ENCODE measurements at places on chromosomes 1 and 21.

DNA sequence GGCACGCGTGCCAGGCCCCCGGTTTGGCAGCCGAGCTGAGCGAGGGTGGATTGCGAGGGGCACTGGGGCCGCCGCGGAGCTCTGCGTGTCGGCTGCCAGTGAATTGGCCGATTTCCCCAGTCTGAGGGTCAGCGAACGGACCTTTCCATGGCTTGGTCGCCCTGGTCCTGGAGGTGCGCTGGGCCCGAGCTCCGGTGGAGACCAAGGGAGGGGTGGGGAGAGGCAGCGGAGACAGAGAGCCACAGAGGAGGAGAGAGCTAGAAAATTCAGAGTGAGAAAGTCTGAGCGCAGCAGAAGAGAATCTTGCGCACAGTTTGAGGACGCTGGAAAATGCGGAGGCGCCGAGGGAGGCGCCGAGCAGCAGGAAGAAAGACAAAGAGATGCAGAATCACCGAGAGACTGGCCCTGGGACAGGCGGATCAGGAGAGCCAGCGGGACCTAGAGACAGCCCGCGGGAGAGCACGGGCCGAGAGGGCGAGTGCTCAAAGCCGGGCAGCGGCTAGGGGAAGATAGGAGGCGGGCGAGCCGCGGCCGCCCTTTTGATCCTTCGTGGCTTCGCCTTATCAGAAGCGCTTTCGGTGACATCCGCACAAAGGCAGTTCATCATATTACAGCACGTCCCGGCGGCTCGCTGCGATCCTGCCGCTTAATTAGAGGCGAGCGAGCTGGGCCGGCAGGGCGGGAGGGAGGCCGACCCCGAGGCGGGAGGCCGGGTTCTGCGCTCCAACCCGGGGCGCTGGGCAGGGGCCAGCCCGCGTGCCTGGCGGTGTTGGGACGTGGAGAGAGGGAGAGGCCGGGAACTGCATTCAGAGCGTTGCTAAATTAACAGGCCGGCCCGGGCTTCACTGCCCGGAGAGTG lies 12.7 kb downstream of the PAX7 start:
- DNase-seq: no peak

GRCh38 chr1:170592591-170593111 lies 60.7 kb downstream of the GORAB start:
- DNase-seq: no peak

DNA sequence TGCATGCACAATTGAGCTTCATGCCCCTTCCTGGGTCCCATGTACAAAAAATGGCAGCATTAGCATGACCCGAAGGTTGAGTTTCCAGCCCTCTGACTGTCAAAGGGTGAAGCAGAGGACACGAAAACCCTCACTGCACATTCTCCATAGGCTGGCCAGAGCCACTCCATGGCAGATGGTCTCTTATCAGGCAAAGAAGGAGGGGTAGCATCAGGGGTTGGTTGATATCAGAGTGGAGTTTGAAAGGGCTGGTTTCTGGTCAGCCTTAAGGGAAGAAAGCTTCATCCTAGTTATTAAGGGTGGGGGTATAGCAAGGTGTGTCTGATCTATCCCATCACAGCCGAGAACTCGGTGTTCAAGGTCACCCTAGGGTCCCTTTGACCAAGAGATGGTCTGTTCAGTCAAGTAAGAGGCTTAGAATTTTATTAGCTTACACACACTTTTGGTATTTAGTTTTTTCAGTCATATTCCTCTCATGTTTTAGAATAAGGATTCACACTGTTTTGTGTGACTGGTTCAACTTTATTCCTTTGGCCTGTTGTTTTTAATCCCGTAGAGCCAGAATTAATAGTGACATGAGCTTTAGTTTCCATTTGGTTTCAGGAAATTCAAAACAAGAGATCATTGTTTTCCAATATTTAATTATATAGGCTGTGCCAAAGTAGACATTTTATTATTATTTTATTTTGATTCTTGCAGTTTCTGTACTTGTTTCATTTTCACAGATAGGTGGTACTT lies 199.9 kb upstream of the FMN2 start:
- DNase-seq: peak; percentile 81

DNA sequence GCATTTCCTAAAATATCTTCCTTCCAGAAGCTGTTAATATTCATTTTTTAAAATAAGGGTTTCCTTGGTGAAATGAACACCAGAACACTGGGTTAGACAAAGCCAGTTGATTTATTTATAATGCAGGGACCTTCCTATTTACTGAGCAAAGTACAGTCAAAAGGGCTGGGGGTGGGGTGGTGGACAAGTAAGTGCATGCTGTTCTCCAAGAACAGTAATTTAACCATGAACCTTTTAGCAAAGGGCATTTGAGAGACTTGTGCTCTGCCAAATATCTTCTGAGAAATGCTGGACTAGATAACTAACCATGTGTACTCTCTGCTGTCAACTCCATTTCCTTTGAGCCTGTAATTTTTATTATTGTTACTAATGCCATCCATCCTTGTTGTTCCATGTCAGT lies 100.2 kb downstream of the OMA1 start:
- DNase-seq: no peak

- no peak for DNase-seq
Measured at GRCh38 chr1:116167625-116168276, 56.6 kb downstream of the MAB21L3 start.

DNA sequence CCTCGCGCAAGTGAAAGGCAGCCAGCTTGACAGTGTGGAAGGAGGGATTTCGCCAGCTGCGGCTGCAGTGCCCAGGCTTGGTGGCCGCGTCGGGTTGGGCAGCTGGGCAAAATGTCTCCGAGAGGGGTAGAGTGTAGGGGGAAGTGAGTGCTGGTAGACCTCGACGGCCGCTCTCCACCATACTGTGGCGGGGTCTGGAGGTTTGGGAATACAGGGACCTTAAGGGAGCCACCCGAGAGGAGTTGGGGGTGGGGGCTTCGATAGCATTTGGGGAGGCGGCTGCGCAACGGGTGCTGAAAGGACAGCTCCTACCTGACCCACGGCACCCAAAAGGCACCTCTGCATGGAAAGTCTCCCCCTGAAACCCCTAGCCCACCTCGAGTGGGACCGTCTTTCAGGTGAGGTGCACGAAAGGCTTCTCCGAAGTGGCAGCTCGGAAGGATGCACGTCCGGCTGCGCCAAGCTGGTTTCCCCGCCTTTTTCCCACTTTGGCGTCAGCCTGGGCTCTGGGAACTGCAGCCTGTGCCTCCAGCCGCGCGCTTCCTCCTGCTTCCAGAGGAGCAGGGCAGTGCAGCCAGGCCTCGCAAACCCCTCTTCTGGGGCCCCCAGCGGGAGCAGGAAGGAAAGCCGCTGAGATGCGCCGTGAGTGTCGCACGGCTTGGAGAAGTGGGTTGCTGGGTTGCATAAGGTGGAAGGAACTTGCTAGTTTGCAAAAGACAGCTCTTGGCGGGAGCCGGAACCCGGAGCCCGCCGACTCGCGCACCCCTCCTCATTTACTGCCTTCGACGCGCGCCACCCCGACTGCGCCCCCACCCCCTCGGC lies 531 bp upstream of the HMGN2 start:
- peak; percentile 72 for DNase-seq

GRCh38 chr21:25760677-25761076 lies 25.9 kb downstream of the GABPA start:
- no peak for DNase-seq
